ENCODE measurements at places on chromosomes 5 and 9.

GRCh38 chr9:92864152-92864551 lies 13.7 kb downstream of the ZNF484 start:
- DNase-seq: no peak

- peak; percentile 10 for DNase-seq
These were observed 90.1 kb downstream of the THBS4 start for GRCh38 chr5:80125022-80125961.

DNA sequence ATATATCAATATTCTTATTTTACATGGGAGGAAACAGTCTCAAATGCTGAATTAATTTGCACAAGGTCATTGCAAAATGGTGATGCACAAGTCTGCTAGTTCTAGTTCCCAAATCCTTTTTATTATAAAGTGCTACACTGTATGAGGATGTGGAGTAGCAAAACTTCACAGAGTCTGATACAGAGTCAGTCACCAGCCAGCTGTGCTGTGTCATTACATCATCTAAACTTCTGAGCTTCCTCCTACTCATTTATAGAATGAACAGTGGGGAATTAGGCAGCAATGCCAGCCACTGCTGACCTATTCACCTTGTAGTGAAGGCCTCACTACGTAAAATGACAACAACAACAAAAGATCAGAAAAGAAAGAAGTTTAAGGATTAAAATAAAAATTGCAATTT lies 357.8 kb downstream of the TMEM167A start:
- no peak for DNase-seq

DNA sequence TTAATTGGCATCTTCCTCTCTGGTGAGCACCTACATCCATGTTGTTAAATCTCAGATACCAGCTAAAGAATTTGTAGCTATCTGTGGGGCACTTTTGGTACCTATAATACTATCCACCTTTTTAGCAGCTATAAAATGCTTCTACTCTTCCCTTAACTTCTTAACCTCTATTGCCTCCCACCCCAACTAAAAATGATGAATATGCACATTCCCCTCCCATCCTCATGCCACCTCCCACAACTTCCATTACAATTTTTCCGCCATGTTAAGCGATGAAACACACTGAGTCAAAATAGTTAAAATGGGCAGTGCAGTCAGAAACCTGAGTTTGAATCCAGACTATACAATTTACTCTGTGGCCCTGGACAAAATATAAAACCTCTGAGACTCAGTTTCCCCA lies 10.1 kb downstream of the SSBP2 start:
- DNase-seq: no peak

DNA sequence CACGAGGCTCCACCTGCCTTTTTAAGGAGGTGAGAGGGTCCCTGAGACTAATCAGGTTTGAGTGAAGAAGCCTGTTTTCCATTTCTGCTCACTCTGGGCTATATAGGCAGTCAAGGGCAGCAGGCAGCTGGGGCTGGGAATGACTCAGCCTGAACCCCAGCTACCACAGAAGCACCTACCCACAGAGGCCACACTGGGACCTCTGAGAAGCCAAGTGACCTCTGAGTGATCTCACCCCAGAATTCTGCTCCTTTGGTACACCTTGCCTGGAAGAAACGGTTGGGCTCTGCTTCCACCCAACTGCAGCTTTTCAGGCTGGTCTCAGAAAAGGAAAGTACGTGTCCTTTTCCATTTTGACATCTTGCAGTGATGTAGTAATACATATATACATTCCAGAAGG lies 6.8 kb downstream of the FAM219A start:
- no peak for DNase-seq

GRCh38 chr9:132063281-132063680 lies 16.4 kb downstream of the MED27 start:
- no peak for DNase-seq

DNA sequence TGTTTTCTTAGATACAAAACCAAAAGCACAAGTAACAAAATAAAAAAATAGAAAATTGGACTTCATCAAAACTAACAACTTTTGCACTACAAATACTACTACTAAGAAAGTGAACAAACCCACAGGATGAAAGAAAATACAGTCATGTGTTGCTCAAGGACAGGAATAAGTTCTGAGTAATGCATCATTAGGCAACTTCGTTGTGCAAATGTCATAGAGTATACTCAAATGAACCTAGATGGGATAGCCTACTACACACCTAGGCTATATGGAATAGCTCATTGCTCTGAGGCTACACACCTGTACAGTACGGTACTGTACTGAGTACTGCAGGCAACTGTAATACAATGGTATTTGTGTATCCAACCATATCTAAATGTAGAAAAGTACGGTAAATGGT lies 88.3 kb downstream of the RAPGEF1 start:
- no peak for DNase-seq

All from stimulated activated CD4-positive, alpha-beta T cell treated with anti-CD3 and anti-CD28 coated beads, Interleukin-2, amount 100 ng/mL, for 48 hours (primary cell).